ENCODE measurements at places on chromosomes 2 and 18.
A peak's percentile ranks its signal among the peaks of the same experiment; 100 is the strongest.

GRCh38 chr2:178949584-178949983 lies 100.4 kb downstream of the CCDC141 start:
- DNase-seq = no peak

- no peak for DNase-seq
These were observed 95.9 kb upstream of the SIX2 start for GRCh38 chr2:45105050-45105582.

DNA sequence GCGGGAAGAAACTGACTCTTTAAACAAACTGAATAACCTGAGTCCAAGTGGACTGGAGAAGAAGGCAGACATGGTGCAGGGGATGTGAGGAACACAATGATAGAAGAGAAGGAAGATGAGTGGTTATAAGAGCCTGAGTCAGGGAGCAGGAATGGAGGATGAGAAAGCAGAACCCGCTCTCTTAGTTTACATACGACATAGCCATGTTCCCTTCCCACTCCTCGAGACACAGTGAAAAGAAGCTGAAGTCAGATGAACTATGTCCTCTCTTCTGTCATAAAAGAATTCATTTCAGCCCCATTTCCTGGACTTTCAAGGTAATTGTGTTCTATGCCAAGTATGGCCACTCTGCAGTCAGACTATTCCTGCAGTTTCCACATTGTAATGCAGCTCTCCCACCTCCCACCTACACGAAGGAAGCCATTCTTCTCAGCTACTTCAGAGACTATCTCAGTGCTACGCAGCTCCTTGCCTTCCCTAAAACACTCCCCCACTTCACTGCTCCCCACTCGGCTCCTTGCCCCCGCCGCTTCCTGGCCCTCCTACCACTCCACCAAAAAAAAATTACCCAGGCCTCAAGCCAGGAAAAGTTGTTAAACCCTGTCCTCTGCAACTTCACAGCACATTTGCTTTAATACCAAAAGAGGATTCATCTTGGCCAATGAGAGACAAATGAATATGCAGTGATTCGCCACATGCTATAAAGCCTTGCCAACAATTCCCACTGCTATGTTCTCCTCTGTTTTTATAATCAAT lies 323.4 kb upstream of the EPHA4 start:
- no peak for DNase-seq

DNA sequence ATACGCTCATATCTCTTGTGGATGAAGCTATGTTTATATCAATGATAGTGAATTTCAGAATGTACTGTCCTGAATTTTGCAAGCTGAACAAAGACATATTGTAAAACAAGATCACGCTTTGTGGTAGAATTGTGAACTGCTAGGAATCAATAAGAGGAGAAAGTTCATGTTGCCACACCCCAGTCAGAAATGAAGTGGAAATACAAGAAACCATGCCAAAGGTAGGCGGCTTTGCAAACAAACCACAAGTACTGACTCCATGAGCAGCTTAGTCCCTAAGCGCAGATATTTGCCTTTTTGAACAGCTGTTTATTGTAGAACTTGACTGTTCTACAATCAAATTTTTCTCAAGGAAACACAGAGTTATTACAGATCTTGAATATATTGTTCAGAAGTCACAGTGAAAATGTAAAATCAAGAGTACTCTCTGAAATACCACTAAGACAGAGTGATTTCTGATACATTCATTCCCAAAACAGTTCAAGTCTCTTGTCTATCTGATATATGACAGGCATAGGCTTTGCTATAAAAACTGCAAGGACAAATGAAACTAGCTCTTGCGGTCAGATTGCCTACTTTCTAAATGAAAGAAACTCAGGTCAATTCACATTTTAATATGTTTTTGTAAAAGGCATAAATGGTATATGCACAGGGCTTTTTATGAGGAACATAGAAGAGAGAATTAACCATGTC lies 120.9 kb upstream of the CDH19 start:
- DNase-seq = no peak

- DNase-seq = no peak
These were observed 204.6 kb upstream of the TNP1 start for GRCh38 chr2:217064234-217065011.

DNA sequence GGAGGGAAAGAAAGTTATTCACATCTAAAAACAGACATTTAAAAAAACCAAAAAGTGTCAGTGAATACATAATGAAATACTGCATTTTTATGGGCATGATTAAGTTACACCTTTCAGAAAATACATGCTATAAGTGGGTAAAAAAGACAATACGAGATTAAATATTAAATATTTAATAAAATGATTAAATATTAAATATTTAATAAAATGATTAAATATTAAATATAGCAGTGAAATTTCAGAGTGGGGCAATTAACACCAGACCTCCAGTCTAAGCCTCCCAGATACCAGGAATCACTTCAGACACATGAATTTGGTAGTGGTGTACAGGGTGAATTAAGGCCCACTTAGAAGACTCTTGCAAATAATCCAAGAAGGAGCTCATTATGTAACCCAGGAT lies 15.5 kb downstream of the RBM43 start:
- DNase-seq = no peak

- no peak for DNase-seq
These were observed 35.6 kb downstream of the FBXO48 start for GRCh38 chr2:68431316-68431972.

GRCh38 chr2:160333324-160334027 lies 133.4 kb upstream of the ITGB6 start:
- DNase-seq = no peak

- DNase-seq = peak; percentile 2
These were observed 3.4 kb downstream of the ZNF521 start for GRCh38 chr18:25348386-25349130.

DNA sequence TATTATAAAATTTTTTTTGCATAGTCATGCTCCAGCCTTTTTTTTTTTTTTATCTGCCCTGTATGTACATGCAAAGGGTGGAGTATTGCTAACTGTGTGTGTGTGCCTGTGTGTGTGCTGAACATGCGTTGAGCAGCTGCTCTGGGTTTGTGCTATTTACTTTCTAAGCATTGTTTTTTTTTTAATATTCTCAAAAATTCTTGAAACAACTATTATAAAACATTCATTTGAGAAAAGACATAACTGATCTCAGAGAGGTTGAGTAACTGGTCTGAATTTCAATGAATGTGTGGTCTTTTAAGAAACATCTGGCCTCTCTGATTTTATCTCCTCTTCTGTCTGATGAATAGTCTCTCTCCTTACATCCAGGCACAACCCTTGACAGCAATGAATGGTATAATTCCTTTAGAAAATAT lies 366.0 kb upstream of the SLC14A2 start:
- no peak for DNase-seq

DNA sequence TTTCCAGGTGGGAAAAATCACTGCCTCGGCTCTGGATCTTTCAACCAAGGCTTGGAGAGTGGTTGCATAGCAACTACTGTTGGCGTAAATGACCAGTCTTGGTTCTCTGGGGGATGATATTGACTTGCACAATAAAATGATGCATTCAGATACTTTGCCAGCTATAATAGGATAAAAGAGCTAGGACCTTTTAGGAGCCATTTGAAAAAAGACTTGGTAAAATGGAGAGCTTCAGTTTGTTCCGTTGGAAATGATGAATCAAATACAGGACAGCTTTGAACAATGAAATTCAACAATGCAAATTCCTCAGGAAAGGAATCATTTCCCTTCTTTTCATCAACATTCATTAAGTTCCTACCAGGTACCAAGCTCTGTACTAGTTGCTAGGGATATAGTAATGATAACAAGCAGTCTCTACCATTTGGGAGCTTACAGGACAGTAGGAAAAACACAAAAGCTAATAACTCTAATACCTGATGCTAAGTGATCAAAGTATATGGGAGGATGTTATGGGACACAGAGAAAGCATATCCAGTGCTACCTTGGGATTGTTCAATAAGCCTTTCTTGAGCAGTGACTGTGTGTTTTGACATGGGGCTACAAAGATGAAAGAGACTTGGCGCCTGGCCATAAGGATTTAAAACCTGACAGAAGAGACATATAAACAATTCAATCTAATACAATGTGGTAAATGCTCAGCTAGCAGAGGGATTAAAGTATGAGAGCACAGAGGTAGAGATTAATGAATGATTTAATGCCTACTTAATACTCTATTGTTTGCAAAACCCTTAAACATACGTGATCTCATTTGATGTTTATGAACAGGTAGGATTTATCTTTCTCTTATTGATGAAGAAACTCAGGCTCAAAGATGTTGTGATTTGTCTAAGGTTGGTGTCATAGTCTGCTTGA lies 110.7 kb downstream of the QPCT start:
- DNase-seq = no peak

DNA sequence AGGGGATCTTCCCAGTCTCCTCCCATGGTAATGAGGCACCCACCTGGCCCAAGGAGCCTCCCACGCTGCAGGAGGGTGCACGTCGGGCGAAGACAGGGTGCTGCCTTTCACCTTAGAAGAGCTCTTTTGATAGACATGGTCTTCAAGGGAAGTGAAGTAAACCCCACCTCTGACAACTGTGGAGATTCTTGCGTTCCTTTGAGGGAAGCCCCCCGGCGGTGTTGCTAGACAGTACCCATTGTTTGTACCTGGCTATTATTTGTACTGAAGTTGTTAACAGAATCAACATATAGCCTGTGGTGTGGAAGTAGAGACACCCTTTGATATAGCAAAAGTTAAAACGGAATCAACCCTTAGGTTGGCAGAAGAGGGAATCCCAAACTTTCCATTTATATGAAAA lies 648.0 kb downstream of the GALR1 start:
- no peak for DNase-seq

DNA sequence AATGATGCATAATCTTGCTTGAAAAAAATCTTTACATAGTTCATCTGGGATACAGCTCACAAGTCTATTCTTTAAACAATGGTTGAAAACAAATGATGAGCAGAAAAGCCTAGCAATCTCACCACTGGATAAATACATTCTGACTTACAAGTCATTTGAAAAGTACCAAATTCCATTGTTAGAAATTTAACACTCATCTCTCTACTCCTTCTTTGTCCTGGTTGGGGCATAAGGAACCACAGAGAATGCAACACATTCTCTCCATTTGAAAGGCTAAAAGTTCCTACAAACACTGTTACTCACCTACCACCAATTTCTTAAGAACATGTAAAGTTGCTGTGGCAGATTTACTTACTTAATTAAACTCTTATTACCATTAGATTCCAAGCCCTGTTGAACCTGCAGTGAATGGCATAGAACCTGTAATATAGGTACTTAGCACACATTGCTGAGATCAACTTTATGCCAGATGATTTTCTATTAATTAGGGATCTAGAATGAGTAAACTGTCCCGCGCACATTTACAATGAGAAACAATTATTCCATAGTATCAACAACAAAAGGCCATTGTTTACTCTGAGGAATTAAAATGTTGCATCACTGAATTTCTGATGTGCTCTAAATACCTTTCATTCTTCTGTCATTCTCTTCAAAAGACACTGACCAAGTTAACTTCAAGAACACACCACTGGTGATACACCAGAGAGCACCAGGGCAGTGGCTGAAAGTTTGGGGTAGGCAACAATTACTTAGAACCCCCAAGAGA lies 69.6 kb downstream of the CABYR start:
- no peak for DNase-seq

DNA sequence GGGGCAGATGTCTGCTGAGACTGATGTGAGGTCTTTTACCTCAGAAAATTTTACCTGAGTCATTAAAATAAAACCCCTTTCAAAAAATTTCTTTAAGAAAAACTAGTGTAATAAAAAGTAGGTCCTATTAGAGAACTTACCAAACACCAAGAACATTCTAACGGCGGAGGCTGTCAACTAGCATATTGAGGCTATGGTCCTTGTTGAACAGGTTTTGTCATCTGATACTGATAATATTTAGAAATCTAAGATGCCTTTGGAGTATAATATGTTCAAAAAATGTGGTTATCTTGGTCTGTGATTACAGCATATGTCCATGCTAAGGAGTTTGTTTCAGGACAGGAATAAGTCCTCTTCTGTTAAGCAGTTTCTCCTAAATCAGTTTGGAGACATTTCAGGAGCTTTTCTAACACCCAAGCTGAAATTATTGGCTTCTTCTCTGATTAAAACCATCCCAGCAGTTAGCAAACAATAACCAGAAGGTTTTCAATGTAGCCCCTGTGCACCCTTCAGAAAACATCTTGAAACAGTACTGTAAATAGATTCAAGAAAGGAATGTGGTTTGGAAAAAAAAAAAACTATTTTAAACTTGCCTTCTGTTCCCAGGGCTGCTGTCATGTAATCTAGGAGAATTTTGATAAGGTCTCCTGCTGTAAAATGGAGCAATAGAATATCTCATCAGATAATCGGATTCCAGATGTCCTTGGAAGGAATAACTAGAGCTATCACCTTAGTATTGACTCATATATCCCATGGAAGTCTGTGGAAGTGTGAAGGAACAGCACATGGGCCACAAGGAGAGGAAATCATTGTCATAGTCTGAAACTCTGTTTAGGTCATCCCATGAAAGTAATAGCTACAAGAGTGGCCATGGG lies 58.7 kb upstream of the B3GNT2 start:
- no peak for DNase-seq

DNA sequence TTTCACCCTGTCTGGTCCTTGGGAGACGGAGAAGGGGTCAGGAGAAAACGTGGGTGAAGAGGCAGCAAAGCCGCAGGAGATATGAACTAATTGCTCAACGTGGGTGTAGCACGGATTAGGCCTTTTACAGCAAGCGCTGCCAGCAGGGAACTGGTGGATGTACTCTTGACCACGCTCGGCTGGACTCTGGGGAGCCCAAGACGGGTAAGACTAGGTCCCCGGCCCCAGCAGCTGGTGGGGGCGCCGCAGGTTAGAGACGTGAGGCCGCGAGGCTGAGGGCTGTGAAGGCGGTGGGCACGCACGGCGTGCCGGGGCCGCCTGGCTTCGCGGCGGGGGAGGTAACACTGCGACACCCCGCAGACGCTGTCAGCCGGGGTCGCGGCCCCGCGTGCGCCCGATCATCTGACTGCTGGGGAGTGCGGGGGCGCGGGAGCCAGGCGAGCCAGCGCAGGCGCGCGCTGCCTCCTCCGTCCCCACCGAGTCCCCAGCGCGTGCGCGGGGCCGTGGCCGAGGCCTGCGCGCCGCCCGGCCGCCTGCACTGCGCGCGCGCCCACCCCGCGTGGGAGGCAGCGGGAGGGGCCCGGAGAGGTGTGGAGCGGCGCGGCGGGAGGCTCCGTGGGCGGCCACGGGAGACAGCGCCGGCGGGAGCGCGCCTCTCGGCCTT lies at the start of gene CLIP4:
TSS of gene CLIP4 (plus strand) at position 470 of the 664 bp plus-strand sequence. CDS start 5,974 bp downstream, outside the sequence.
- DNase-seq = no peak

- no peak for DNase-seq
These were observed 8.0 kb downstream of the NTSR2 start for GRCh38 chr2:11661891-11662435.

GRCh38 chr18:23484561-23485182 lies 18.6 kb upstream of the RMC1 start:
- no peak for DNase-seq

- no peak for DNase-seq
These were observed 28.0 kb downstream of the OSR1 start for GRCh38 chr2:19330436-19330835.

- DNase-seq = no peak
These were observed 102.0 kb downstream of the RNF144A start for GRCh38 chr2:7019191-7019590.

GRCh38 chr2:9232886-9233285 lies 26.3 kb downstream of the ASAP2 start:
- no peak for DNase-seq

- no peak for DNase-seq
These were observed 47.0 kb downstream of the FAM168B start for GRCh38 chr2:131046028-131046917.
